ENCODE measurements at places on chromosomes 5 and 9.

DNA sequence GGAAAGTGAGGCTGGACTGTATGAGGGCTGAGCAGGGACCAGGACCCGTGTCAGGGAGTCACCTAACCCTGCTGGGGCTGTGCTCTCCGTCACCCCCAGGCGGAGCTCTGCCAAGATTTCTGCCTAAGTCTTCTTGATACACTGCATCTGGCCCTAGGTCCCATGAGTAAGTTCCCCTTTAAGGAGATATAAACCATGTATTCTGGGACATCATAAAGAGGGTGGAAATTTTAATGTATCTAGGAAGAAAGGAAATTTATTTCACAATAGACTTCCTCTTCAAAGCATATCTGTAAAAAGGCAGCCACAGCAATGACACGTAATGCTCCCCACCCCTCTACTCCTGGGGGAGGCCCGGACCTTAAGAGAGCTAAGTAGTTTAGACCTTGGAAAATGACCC is 183.4 kb downstream of the FBXL7 start:
- DNase-seq = peak; percentile 47

DNA sequence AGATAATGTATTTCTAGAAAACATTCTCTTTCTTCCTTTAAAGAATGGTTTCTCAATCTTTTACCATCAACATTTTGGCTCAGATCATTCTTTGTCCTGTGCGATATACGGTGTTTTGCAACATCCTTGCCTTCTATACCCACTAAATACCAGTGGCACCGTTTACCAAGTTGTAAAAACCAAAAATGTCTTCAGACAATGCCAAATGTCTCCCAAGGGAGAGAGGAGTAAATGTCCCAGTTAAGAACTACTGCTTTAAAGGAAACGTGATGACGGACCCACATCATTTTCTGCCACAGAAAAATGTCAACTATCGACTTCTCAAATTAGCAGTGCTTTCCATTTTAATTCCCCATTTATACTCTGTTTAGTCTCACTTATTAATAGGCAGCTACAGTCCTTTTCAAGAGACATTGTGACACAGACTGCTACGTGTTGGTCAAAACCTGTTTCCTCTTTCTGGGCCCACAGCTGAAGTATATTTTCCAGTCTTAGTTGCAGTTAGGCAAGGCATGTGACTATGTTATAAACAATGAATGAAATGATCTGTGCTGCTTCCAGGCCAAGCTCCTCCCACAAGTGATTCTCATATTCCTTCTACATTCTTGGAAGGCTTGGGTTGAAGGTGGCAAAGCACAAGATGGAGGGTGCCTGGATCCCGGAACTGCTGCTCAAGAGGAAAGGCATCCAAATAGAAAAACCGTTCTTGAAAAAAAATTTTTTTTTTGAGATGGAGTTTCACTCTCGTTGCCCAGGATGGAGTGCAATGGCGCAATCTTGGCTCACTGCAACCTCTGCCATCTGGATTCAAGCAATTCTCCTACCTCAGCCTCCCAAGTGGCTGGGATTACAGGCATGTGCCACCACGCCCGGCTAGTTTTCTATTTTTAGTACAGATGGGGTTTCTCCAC is 8.8 kb downstream of the PRXL2C start:
- peak; percentile 60 for DNase-seq

DNA sequence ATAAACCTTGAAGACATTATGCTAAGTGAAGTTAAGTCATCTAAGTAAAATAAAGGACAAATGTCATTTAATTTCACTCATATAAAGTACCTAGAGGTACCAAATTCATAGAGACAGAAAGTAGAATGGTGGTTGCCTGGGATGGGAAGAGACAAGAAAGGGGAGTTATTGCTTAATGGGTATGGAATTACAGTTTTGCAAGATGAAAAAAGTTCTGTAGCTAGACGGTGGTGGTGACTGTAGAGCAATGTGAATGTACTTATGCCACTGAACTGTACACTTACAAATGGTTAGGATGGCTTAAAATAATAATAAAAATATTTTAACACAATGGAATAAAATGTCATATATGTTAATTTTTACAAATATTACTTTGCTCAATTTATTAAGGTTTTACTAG is 128.0 kb downstream of the MPDZ start:
- no peak for DNase-seq

DNA sequence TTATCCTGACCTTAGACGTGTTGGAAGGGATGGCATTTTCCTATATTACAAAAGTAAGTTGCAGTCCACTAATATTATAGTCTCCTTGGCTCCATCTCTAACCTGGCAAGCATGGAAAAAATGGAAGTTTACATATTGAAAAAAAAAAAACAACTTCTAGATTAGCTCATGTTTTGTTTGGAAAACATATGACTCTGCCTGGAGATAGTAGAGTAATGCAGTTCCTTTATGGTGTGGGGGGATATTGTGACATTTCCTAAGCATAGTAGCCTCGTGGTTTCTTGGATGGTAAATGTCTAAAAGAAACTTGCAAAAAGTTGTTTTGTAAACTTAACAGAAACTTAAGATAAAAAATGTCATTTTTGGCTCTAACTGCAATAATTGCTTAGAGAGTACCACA is 244.4 kb upstream of the FBXL7 start:
- no peak for DNase-seq

- no peak for DNase-seq
Measured at GRCh38 chr5:149859746-149860145, 84.8 kb downstream of the PDE6A start.

DNA sequence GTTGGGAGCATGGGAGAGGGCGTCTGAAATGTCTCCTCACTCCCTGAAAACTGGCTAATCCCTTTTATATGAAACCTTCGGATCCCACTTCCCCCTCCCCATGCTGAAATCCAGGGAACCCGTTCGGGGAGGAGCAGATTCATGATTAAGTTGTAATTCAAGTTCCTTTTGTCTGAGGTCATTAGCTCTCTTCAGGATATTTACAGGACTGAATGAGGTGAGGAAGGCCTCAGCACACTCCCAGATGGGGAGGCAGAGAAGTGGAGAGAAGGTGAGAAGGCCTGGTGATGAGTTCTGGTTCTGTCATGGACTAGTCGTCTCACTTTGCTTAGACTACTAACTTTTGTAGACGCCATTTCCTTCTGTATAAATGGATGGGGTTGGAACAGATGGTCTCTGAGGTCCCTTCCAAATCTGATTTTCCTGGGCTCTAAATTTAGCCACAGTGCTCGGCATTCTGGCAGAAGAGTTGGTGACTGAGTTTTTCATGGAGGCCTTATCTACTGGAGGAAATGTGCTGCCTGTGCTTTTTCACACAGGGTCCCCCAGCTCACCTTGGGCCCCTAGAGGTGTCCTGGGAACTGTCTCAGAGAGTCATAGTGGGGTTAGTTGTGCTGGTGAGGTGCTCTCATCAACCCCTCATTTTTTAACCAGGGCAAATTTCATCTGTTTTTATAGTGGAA is 62.3 kb downstream of the PRDM6 start:
- DNase-seq = no peak

GRCh38 chr9:135507104-135508035 is 6.9 kb downstream of the MRPS2 start:
- DNase-seq = no peak

GRCh38 chr5:158560170-158560569 is 539.5 kb downstream of the EBF1 start:
- peak; percentile 61 for DNase-seq

GRCh38 chr9:87071473-87071872 is 124.2 kb upstream of the GAS1 start:
- no peak for DNase-seq

DNA sequence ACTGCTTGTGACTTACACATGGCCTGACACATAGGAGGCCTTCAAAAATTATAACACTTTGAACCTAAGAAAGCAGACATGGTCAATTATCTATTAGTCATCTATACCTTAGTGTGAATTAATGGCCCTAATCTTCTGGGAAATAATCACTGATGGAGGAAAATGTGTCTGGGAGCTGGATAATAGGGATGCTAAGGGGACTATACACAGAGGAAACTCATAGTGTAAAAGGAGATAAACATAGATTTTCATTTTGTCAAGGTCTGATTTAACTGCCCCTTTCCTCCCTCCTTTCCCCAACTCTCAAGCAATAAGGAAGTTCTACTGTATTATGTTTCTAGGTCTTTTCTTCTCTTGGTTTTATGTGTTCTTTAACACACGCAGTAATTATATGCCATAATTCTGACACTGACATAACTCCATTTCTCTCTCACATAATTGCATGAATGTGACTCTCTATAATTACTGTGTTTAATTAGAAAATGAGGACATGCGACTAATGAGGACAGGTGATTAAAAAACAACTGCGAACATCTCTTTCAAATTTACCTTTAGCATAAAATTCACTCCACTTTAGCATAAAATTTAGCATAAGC is 18.7 kb upstream of the PRELID2 start:
- no peak for DNase-seq

DNA sequence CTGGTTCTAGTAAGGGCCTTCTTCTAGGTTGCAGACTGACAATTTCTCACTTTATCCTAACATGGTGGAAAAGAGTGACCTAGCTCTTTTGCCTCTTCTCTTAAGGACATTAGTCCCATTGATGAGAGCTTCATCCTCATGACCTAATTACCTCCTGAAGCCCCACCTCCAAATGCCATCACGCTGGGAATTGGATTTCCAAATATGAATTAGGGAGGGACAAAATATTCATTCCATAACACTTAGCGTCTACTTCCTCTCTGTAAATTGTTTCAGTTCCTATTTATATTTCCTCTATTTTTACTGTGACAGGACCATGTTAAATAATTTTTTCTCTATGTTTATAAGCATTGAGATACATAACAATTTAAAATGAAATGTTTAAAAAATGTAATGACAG is 408.8 kb downstream of the CDH10 start:
- DNase-seq = no peak

- DNase-seq = no peak
Measured at GRCh38 chr5:10812218-10812617, 51.2 kb upstream of the DAP start.

DNA sequence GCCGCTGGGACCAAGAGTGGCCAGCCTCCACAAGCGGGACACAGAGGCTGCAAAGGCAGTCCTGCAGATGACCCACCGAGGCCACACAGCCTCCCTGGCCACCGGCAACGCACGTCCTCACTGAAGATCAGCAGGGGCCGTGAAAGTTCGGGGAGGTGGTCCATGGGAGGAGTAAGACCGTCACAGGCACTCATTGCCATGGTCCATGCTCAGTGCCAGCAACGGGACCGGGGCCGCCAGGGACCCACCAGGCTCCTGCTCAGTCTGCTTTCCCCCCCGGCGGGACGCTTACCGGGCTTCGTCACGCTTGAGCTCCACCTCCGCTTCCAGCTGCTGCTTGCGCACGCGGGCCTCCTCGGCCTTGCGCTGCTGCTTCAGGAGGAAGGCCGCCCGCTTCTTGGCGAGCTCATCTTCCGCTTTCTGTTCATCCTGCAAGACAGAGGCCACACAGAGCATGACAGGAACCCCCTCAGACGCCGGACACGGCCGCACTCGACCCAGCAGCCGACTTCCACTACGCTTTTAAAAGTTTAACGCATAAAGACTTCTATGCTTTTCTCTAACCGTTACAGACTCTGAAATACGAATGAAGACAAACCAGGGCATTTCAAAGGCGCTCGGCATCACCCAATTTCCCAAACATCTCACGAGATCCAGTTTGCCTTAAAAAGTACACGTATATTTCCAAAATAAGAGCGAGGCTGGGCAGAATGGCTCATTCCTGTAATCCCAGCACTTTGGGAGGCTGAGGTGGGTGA is 88.4 kb downstream of the CAMSAP1 start:
- DNase-seq = no peak

GRCh38 chr5:14560091-14560595 is 21.4 kb upstream of the OTULINL start:
- no peak for DNase-seq

GRCh38 chr5:131644822-131645221 is 9.8 kb upstream of the RAPGEF6 start:
- peak; percentile 36 for DNase-seq

DNA sequence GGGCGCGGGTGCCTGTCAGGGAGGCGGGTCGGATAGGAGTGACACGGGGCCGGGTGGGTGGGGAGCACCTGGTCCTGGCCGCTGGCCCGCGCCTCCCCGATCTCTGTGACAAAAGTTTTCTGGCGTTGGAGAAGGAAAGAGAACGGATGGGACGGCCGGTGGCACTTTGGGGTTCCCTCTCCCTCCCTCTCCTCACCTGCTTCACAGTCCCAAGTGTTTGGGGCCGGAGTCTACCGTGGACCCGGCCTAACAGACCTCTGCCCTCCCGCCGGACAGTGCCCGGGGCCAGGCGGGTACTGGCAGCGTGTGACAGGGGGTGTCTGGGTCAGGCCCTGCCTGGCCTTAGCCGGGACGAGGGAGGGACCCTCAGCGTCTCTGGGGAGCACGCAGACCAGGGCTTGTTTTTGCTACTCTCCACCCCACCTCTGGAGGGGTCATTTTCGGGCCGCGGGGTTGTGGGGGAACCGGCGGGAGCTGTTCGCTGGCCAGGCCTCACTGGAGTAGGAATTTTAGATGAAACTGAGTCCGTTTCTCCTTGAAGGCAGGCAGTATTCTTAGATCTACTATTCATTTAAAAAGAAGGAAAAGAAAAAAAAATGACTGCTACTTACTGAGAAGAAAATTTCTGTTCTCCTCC is 1.7 kb downstream of the PRDM6 start:
- no peak for DNase-seq

DNA sequence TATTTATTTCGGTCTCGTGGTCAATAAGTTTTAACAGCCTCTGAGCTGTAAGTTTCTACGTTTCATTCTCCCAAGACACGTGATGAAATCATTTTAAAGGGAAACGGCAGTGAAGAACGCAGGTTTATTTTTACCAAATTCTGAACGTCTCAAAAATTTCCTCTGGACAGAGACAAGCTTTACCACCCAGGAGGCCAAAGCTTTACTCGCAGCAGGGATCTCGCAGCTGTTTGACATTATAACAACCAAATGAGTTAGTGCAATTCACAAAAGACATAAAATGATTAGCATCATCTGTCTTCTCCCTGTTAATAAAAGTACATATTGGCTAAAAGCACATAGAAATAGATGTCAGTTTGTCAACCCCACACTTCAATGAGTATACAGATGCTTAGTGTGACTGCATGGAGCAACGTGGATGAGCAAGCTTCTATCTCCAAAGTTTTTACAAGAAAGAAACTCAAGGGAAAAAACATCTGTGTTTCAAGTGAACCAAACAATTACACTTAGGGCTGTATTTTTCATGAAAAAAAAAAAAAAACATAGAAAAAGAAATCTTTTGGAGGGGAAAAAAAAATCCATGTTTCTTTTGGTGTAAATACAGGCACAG is 2.5 kb downstream of the SEMA5A start:
- DNase-seq = peak; percentile 66

- no peak for DNase-seq
Measured at GRCh38 chr9:117706421-117707116, 2.4 kb downstream of the TLR4 start.

- DNase-seq = no peak
Measured at GRCh38 chr5:158387499-158387898, 528.6 kb upstream of the CLINT1 start.

GRCh38 chr5:76145945-76146344 is 62.8 kb downstream of the SV2C start:
- DNase-seq = peak; percentile 2

DNA sequence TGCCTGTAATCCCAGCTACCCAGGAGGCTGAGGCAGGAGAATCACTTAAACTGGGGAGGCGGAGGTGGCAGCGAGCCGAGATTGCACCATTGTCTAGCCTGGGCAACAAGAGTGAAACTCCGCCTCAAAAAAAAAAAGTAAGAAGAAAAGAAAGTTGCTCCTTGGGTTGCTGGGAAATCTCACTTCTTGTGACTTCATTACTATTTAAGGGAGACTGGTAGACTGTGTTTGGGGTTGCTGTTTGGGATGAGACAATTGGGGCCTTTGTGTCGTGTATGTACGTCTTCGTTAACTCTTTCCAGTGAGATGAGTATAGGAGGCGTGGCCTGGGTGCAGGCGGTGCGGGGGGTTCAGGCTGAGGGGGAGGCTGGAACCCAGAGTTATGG is 11.6 kb downstream of the NDST1 start:
- DNase-seq = no peak

- DNase-seq = no peak
Measured at GRCh38 chr5:115656404-115656803, 30.6 kb upstream of the TMED7 start.
